ENCODE measurements at places on chromosomes 5 and 9.

DNA sequence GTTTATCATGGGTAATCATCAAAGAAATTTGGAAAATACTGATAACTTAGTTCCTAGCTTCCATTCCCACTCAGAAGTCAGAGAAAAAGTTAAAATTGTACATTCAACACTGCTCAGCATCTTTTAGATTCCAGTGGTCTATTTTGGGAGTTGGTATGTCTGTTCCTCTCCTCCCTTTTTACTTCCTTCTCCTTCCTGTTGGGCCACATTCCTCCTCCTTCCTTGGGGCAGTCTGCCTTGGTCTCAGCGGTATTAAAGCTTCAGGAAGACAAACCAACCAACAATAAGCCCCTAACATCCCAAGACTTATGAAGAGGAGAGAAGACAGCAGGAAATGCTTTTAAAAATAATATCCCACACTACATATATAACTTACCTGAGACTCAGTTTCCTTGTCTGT lies 49.9 kb upstream of the SSBP2 start:
- no peak for DNase-seq

DNA sequence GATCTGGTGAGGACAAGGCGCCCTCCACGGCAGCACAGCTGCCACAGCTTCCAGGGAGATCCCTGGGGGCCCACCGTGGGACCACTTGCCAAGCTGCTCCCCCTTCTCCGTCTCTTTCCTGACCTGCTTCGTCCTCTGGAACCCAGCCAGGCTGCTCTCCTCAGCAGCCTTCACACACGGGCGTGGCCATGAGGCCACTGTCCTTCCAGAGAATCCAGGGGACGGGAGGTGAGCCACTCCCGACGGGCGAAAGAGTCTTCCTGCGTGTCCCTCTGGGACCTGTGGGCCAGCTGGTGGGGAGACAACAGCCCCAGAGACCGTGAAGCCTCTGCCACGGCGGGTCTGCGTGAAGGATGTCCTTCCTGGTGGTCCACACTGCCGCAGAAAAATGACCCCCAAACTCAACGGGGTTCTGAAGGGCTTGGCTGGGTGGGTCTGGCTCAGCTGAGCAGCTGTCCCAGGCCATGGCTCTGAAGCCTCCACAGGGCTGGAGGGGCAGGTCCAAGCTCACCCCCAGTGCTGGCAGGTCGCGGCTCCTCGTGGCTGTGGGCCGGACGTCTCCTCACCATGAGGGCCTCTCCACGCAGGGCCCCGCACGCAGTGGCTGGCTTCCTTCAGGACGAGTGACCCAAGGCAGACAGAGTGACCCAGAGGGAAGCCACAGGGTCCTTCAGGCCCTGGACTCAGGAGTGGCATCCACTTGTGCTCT lies 47.4 kb upstream of the NKD2 start:
- DNase-seq: peak; percentile 35

- no peak for DNase-seq
These were observed 47.0 kb upstream of the CAST start for GRCh38 chr5:96615223-96615622.

DNA sequence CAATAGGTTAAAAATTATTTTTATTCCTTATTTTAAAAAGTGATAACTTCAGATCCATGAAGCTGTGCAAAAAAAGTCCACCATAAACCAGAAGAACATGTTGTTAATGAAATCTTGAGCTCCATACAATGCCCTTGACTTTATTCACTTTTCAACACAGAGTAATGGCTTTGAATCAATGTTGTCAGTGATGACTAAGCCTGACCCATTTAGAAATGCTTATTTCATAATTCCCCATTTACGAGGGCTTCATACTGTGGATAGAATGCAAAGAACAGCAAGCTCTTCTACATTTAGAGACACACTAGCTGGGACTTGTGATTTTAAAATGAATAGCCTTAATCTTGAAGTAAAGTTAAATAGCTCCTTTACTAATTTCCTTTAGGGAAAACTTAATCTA lies 25.7 kb upstream of the IL9 start:
- no peak for DNase-seq

DNA sequence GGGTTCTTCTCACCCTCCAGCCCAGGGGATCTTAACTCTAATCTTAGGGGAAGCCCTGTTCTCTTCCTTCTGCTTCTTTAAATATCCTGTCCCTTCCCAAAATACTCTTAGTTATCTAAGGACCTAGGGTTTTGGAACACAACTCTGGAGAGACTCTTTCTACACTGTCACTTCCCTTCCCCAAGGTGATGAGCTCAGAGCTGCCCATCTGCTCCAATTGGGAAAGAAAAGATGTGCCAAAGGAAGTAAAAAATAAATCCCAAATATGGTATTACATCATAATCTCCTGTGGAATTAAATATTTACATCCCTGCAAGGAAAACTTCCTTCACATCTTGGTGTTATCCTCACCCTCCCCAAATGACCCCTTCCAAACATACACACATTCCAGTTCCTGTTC lies 291.2 kb downstream of the EPB41L4A start:
- DNase-seq: no peak

- no peak for DNase-seq
These were observed 385.8 kb upstream of the PCSK5 start for GRCh38 chr9:75504721-75505120.

DNA sequence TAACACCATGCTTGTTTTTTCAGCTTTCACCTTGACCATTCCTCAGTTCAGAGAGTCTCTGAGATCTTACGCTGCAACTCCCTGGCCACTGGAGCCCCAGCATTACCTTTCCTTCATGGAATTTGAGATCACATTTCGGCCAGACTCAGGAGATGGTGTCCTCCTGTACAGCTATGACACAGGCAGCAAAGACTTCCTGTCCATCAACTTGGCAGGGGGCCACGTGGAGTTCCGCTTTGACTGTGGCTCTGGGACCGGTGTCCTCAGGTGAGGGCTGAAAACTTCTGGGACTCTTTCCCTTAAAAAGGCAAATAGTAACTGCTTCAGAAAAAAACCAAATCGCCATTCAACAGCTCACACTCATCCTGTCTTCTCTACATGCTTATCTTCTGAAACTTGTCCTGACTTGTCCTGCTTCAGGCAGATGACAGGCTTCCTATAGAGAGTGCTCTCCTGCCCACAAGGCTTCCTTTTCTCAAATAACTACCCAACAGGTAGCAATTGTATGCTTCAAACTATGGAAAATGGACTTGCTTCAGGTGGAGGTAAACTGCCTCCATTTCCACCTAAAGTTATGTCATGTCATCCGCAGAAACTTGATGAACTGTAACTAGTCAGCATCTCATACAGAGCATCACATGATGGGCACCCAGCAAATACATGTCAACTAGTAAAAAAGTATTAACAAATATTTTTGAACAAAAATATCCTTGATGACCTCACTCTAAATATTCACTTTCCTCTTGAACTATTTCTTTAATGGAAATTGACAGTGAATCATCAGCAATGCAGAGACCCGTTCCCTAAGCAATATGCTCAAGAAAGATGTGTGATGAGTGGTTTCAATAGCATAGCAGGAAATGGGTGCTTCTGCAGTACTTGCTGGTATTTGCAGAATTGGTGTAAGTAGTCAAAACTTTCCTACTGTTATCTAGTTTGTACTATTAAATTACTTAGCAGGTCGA lies 129.2 kb downstream of the LIFR start:
- no peak for DNase-seq

GRCh38 chr9:30673132-30673531 lies 1711.3 kb upstream of the ACO1 start:
- DNase-seq: no peak

DNA sequence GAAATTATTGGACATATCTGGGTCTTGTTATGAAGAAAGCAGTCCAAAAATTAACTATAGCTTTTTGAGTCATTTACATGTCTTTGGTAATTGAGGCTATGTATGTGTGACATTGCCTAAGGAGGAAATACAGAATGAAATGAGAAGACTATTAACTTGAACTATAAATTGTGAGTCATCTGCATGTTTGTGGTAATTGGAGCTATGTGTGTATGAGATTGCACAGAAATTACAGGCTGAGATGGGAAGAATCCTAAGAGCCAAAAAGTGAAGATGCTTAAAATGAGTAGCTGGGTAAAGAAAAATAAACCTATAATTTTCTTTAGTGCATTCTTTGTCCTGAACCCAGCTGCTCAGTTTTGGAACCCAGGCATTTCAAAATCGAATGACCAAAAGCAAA lies 747.6 kb upstream of the EDIL3 start:
- DNase-seq: no peak

DNA sequence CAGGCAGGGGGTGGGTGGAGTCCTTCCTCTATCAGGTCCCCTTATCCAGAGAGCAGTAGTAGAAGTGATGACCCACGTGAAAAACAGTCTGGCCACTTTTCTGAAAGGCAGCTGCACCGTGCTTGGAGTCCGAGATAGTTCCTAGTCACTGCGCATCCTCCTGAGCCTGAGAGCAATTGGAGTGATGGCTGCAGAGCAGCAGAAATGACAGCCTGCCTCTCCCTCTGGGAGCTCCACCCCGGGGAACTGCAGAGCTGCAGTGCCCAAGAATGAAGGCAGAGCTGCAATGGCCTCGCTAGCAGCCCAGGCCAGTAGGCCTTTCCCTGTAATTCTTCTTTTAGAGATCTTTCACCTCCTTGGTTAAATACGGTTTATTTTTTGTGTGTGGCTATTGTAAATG lies 82.6 kb downstream of the CETN3 start:
- DNase-seq: no peak

GRCh38 chr5:10634562-10634961 lies 70.7 kb downstream of the ANKRD33B start:
- DNase-seq: no peak

GRCh38 chr5:74490814-74491213 lies 149.7 kb downstream of the ENC1 start:
- no peak for DNase-seq

- no peak for DNase-seq
These were observed 87.0 kb downstream of the ADAMTS19 start for GRCh38 chr5:129547137-129547536.

- DNase-seq: no peak
These were observed 2051.0 kb downstream of the EFNA5 start for GRCh38 chr5:105619725-105620124.

GRCh38 chr9:17063535-17064135 lies 71.2 kb upstream of the CNTLN start:
- DNase-seq: no peak

GRCh38 chr9:129704807-129705206 lies 39.4 kb downstream of the PRRX2 start:
- no peak for DNase-seq

GRCh38 chr9:91451431-91452270 lies 28.0 kb upstream of the NFIL3 start:
- no peak for DNase-seq

- no peak for DNase-seq
These were observed 42.0 kb downstream of the FRMPD1 start for GRCh38 chr9:37692622-37693221.

DNA sequence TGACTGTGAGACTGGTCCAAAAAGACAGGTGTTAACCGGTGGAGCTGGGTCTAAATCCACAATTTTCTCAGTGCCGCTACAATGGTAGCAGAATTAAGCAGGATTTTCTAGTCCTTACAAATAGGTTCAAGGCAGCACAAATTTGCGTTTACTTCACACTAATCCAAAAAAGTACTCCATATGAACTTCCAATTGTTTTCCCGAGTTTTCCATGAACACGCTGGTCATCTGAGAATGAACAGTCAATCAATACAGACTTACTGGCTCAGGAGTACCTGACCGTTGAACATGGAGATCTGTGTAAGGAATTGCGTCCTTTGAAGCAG lies 709 bp downstream of the SLC35D2 start:
- DNase-seq: no peak

- DNase-seq: no peak
These were observed 497.1 kb upstream of the EDIL3 start for GRCh38 chr5:84881737-84882136.

- no peak for DNase-seq
These were observed 32.5 kb upstream of the HMCN2 start for GRCh38 chr9:130232899-130233586.

GRCh38 chr9:114745879-114746550 lies 59.8 kb downstream of the TNFSF15 start:
- DNase-seq: no peak

GRCh38 chr9:136840877-136841645 lies 1.2 kb upstream of the AJM1 start:
- no peak for DNase-seq

GRCh38 chr9:126861707-126862103 lies 1.3 kb downstream of the ZBTB34 start:
- no peak for DNase-seq

- no peak for DNase-seq
These were observed 25.9 kb upstream of the TESK1 start for GRCh38 chr9:35579130-35579529.

- DNase-seq: no peak
These were observed 68.5 kb upstream of the SLC25A51 start for GRCh38 chr9:37972351-37972848.

DNA sequence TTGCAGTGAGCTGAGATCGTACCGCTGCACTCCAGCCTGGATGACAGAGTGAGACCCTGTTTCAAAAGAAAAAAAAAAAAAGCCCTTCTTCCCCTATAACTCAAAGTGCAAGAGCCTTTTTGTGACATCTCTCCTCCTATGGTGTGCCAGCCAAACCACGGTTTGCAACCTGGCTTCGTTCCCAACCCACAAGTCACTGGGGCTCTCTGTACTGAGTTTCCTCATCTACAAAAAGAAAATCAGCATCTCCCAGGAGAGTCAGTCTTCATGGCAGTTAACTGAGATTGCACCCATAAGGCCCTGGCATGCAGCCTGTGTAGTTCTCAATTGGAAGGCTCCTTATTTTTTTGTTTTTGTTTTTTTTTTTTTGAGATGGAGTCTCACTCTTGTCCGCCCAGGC lies 14.8 kb downstream of the ODF2 start:
- no peak for DNase-seq

- no peak for DNase-seq
These were observed 180.5 kb downstream of the RAB3C start for GRCh38 chr5:58763390-58763789.

DNA sequence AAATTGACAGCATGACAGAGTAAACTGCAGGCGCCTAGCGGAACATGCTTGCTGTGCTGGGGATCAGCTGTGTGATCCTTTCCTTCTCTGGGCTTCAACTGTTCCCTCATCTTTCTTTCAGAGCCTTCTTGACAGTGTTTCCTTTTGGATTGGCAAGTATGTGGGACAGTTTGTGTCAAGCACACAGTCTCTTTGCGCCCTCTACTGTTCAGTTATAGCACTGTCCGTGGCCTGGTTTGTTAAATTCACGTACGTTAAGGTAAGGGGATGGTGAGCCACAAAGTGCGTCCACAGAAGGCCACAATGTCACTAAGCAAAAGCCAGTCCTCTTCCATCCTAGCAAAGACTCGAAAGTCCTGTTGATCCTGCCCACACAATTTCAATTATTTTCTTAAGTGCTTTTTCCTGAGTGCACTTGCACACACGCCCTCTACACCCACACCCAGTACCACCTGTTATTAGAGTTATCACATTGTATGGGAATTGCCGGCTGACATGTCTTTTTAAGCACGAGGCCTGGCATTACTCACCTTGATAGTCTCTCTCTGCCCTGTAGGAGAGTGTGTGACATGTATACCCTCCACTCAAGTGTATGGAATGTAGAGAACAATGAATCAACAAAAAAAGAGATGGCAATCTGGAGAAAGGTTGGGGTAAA lies 22.5 kb upstream of the PTPN3 start:
- DNase-seq: peak; percentile 71

GRCh38 chr5:145243016-145243415 lies 592.1 kb downstream of the PRELID2 start:
- no peak for DNase-seq

Measured in mesothelial cell of epicardium (in vitro differentiated cells).